Stimulated activated CD4-positive, alpha-beta T cell treated with anti-CD3 and anti-CD28 coated beads, Interleukin-4, amount 100 ng/mL, for 1 hour (primary cell): ENCODE measurements at places on chromosomes 6 and 20.

- DNase-seq = no peak
Observed at GRCh38 chr6:51349857-51350256, 531.2 kb downstream of the TFAP2B start.

DNA sequence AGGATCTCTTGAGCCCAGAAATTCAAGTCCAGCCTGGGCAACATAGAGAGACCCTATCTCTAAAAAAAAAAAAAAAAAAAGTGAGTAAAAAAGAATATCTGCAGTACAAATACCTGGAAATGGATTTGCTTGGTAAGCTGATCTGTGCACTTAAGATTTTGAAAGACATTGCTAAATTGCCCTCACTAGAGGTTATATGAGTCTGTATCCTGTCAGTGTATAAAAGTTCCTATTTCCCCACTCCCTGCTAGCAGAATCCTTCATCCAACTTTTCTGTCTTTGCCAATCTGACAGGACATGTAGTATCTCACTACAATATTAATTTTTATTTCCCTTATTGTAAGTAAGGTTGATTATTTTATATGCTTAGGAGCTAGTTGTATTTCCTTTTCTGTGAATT, 36.1 kb downstream of the BICRAL start:
- no peak for DNase-seq

GRCh38 chr20:32685541-32686529, 12.1 kb upstream of the C20orf203 start:
- no peak for DNase-seq

- DNase-seq = no peak
Observed at GRCh38 chr6:134310817-134311216, 7.1 kb downstream of the SGK1 start.

DNA sequence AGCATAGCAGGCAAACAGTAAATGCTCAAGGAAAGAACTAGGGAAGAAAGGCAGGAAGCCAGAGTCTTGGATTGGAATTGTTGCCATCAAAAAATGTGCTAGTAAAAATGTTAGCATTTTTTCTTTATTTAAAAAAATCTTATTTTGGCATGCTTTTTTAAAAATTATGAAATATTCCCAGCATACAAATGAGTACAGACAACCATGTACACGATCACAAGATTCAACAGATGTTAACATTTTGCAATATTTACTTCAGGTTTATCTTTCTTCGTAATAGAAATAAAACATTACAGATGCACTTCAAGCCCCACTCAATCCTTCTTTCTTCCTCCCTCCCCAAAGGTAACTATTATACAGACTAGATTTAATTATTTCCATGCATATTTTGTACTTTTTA, 27.4 kb upstream of the NOP56 start:
- no peak for DNase-seq

DNA sequence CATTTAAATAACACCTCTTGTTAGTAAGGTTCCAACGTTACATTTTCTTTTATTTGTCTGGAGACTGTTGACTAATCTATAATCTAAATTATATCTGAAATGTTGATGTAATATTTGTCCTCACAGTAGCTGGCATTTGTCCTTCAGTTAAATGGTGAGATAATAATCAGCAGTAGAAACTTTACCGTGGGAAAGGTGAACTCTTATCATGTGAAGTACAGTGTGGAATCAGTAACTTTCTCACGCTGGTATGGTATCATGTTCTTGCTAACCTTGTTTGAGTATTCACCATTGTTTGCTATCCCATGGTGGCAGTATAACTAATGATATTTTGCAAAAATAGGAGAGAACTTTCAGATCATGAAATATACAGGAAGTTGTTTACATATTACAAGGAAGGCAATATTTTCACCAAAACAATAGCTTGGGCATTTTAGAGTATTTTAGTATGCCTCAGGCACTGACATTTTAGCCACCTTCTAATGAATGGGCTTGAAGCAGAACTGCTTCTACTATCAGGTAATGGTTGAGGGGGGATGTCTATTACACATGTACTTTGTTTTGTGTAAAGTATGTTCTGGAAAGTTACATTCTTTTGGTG, 4.8 kb downstream of the GMNN start:
- DNase-seq = no peak

DNA sequence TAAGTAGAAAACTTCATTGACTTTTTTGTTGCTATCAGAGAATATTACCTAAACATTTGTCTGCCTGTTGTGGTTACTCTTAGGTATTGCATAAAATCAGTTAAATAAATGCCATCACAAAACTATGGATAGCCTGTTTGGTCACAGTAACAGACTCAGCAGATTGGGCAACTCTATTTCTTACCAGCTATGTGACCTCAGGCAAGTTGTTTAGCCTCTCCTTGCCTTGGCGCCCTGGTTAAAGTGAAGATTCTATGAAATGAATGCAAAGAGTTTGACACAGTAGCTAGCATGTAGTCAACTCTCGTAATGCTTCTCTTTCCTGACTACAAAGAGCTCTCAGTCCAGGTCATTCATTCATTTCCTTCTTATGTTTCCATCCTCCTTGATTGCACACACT, 82.5 kb upstream of the ID4 start:
- DNase-seq = no peak

DNA sequence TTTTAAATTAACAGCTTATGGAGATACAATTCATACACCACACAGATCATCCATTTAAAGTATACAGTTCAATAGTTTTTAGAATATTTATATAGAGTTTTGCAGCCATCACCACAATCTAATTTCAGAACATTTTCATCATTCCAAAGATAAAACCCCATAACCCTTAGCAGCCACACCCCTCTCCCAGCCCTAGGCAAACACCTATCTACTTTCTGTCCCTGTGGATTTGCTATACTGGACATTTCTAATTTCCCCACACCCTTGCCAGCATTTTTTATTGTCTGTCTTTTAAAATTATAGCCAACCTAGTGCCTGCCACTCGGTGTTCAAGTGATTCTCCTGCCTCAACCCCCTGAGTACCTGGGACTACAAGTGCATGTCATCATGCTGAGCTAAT, 23.0 kb upstream of the AKAP7 start:
- no peak for DNase-seq

- no peak for DNase-seq
Observed at GRCh38 chr6:88807622-88808021, 155.8 kb downstream of the RNGTT start.
